ENCODE measurements at places on chromosomes 5 and 9. TPM values are rescaled to one million over a fixed set of nuclear protein-coding genes. Genes with fewer than 3 reads are reported as not detected.

Gene PKD2L2
- total RNA-seq: not detected

Gene C5orf58
- total RNA-seq: not detected

Gene PGM5
- total RNA-seq: 16.2 TPM

DNA sequence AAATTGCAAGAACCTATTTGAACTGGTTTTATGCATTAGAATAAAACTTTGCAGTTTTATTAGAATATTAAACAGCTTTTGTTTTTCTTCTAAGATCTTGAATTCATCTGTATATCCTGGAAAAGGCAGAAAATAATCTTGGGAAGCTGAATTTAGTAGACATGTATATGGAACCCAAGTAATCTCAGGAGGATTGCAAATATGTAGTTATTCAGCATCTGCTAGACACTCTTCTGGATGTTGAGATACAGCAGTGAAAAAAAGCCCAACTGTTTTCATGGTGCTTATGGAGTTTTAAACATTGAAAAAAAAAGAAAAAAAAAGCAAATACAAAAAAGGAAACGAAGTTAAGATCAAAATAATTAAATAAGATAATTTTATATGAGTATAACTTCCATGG lies 922.2 kb upstream of the SEMA6A start:
- H3K36me3 ChIP-seq: no peaks in the 10 kb centered on the region
- H3K27ac ChIP-seq: no peak overlapping the region
- DNase-seq: no peak
- H3K4me1 ChIP-seq: no peaks in the 10 kb centered on the region
- no peaks in the 10 kb centered on the region for H3K27me3 ChIP-seq

Gene GLDC
- total RNA-seq: 4.3 TPM

All from ovary (tissue), 10 donors.